ENCODE measurements at places on chromosomes 12 and 14.

DNA sequence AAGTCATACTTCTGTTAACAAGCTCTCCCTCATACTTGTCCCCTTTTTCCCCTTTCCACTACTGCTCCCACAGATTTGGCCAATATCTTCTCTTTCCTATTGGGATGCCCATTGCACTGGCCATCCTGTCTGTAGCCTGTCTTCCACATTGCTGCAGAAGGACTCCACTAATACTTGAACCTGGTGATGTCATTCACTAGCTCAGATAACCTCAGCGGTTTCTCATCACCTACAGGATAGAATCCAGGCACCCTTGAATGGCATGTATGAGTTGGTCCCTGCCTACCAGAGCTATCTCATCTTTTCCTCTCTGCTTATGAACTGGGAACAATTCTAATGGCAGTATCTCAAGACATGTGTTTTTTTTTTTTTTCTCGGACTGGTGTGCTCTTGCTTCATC, 84.6 kb downstream of the PTPRR start:
- no peaks in the 10 kb centered on the region for H3K27me3 ChIP-seq
- DNase-seq = no peak
- peaks cover 21% of the 10 kb centered on the region for H3K4me1 ChIP-seq
- no peak overlapping the region for H3K27ac ChIP-seq

DNA sequence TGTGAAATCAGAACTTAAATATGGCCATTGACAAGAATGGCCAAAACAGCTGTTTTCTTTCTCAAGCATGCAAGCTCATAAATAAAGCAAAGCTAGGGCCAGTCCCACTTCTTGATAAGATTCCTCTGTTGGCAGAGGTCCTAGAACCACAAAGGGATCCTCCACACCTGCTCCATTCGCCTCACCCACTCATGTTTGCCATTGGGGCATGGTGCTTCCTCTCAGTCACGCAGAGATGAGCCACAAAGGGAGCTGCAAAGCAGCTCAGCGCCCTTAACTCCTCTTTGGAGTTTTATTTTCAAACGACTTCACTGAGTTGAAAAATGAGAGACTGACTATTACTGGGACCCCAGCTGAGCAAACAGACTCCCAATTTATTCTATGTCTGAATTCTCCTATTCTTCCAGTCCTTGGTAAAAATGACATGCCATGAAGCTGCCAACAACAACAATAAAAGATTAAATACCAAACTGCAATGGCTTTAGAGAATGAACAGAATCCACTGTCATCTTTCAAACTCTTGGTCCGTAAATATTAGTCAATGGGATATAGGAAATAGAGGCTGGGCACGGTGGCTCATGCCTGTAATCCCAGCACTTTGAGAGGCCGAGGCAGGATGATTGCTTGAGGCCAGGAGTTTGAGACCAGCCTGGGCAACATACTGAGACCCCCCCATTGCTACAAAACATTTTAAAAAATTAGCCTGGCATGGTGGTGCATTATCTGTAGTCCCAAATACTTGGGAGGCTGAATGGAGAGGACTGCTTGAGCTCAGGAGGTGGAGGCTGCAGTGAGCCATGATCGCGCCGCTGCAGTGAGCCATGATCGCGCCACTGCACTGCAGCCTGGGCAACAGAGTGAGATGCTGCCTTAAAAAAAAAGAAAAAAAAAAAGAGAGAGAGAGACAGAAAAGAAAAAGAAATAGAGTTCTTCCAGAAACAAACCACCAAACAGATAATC, 16.4 kb downstream of the MANSC1 start:
- peak; percentile 85 for DNase-seq
- H3K27me3 ChIP-seq = no peaks in the 10 kb centered on the region
- H3K4me1 ChIP-seq = peaks cover 47% of the 10 kb centered on the region
- H3K36me3 ChIP-seq = no peaks in the 10 kb centered on the region
- H3K4me3 ChIP-seq = no peak overlapping the region
- peak overlapping the region; percentile 85 for H3K27ac ChIP-seq

DNA sequence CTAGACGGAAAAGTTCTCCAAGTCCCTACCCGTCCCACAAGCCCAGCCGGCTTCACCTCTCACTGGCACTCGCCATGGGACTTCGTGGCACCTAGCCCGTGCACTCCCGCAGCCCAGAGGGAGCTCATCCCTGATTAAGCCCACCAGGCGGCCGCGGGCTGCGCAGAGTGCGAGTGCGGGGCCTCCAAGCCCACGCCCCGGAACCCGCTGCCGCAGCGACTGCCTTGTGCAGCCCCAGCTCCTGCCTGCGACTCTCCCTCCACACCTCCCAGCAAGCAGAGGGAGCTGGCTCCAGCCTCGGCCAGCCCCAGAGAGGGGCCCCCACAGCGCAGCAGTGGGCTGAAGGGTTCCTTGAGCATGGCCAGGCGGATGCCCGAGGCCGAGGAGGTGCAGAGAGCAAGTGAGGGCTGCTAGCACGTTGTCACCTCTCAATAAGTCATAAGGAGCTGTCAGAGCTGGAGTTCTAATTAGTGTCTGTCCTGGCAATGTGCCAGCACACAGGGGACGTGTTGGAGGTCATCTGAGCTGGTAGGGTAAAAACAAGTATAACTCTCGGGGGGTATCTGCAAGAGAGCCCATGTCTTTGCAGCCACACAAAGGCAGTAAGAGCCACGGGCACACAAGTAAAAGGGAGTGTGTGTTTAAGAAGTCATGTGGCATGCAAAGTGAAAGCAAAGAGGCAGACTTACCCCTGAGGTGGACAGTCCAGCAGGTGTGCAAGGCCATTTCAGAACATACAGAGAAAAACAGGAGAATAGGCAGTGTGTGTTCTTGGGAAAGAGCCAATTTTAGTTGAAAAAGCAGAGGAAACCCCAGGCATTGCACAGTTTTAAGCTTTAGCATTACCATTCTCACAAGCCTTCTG, 27.1 kb upstream of the TMTC2 start:
- H3K4me3 ChIP-seq = no peak overlapping the region
- H3K27ac ChIP-seq = no peak overlapping the region
- no peak for DNase-seq
- peaks cover 8% of the 10 kb centered on the region for H3K4me1 ChIP-seq

DNA sequence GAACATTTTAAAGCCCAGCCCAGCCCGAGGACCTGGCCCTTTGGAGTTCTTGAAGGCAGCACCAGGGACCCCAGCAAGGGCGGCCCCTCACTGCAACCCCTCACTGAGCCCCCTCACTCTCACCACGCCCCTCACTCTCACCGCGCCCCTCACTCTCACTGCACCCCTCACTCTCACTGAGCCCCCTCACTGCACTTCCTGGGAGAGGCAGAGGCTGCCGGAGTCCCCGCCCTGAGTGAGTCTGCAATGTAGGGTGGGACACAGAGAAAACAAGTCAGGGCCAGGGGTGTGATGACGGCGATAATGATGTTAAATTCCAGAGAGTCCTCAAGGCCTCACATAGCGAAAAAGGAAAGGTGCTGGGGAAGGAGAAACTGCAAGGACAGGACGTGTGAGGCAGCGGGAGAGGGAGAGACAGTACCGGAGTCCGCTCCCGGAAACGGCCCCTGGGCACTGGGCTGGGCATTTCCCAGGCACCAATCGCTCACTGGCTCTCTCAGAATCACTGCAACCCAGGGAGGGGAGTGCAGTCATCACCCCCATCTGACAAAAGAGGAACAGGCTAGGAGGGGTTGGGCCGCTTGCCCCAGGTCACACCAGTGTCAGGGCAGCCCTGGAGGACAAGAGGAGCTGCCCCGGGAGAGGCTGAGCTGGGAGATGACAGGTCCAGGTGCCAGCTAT, 24.9 kb downstream of the CCDC88C start:
- H3K4me3 ChIP-seq = no peak overlapping the region
- DNase-seq = no peak
- no peak overlapping the region for H3K27ac ChIP-seq
- no peaks in the 10 kb centered on the region for H3K36me3 ChIP-seq

DNA sequence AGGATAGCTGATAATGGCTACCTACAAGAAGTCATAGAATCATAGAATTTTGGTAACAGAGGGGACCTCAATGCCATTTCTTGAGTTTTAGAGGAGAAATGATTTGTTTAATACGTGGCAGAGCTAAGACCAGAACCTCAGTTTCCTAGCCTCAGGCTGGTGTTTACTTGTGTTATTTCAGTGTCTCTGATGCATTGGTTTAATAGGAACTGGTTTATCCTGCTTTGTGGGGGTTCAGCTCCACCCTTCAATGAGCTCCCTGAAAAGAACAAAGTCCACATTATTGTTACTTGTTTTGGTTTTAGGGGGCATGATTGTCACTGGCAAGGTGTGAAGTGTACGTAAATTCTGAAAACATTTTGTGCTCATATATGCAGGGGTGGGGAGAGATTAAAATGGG, 55.4 kb downstream of the AKAP6 start:
- peak; percentile 65 for DNase-seq
- no peak overlapping the region for H3K4me3 ChIP-seq
- H3K4me1 ChIP-seq = peaks cover 28% of the 10 kb centered on the region
- no peak overlapping the region for H3K27ac ChIP-seq
- no peaks in the 10 kb centered on the region for H3K36me3 ChIP-seq

DNA sequence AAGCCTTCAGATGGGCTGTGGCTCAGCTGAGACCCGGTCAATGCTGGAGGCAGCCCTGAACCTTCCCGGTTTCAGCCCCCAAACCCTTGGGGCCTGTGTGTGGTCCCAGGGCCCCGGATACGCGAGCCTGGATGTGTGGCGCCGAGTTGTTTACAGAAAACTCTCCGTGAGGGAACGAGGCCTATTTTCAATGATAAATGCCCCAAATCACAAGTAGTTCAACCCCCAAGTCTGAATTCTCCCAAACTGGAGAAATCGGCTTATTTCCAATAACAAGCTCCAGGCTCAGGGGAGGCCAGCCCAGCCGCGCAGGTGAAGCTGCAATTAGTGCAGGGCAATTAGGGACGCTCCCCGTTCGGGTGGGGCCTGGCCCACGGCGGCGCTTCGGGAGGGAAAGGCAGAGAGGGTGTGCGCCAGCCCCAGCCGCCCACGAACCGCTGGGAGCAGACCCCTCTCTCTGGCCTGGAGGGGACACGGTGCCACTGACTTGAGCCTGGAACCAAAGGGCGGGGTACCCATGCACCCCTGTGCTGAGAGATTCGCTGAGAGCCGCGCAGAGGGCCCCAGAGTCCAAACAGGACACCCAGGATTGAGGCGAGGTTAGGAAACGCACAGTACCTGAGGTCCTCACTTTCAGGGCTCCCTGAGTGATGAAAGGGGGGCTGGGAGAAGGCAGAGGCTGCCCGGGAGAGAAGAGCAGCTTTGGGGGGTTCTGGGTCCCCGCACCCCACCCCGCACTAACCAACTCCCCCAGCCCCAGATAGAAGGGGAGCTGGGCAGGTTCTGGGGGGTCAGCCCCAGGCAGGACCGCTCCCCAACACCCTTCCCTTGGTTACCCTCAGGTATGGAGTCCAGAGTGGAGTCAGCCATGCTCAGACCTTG, 14.2 kb upstream of the ANKRD9 start:
- peak overlapping the region; percentile 34 for H3K4me3 ChIP-seq
- DNase-seq = no peak
- 0 out of 2 replicates have a peak overlapping the region, but pooled peaks have one; percentile 7 for H3K27ac ChIP-seq

DNA sequence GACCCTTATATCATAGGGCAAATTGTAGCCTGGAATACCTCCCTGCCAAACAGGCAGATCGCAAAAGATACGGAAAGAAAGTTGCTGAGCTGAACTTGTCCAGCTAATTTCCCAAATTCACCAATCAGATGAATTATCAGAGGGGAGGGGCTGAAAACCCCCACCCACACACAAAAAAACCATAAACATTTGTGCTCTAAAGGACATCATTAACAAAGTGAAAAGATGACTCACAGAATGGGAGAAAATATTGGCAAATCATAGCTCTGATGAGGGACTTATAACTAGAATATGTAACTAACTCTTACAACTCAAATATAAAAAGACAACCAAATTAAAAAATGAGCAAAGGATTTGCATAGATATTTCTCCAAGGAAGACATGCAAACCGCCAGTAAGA, 36.3 kb downstream of the PTHLH start:
- DNase-seq = no peak
- H3K4me1 ChIP-seq = no peaks in the 10 kb centered on the region
- H3K36me3 ChIP-seq = no peaks in the 10 kb centered on the region
- no peaks in the 10 kb centered on the region for H3K27me3 ChIP-seq
- no peak overlapping the region for H3K27ac ChIP-seq
- no peak overlapping the region for H3K4me3 ChIP-seq

- H3K36me3 ChIP-seq = no peaks in the 10 kb centered on the region
- H3K27ac ChIP-seq = no peak overlapping the region
- peak; percentile 68 for DNase-seq
- no peak overlapping the region for H3K4me3 ChIP-seq
Observed at GRCh38 chr14:49240383-49240782, 345.8 kb downstream of the RPS29 start.

GRCh38 chr14:82604819-82605218, 1071.2 kb upstream of the SEL1L start:
- no peak for DNase-seq
- no peaks in the 10 kb centered on the region for H3K36me3 ChIP-seq
- H3K27ac ChIP-seq = no peak overlapping the region
- H3K4me3 ChIP-seq = no peak overlapping the region
- no peaks in the 10 kb centered on the region for H3K27me3 ChIP-seq
- H3K4me1 ChIP-seq = no peaks in the 10 kb centered on the region

GRCh38 chr14:104741803-104742251, 11.1 kb upstream of the SIVA1 start:
- peaks cover 9% of the 10 kb centered on the region for H3K4me1 ChIP-seq
- H3K4me3 ChIP-seq = no peak overlapping the region
- H3K27me3 ChIP-seq = no peaks in the 10 kb centered on the region
- H3K36me3 ChIP-seq = no peaks in the 10 kb centered on the region

DNA sequence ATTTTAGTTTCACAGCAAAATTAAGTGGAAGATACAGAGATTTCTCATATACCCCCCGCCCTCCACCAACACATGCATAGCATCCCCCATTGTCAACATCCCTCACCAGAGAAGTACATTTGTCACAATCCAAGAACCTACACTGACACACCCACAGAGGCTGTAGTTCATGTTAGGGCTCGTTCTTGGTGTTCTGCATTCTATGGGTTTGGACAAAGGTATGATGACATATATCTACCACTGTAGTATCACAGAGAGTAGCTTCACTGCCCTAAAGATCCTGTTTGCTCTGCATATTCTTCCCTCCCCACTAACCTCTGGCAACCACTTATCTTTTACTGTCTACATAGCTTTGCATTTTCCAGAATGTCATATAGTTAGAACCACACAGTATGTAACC, 444.6 kb upstream of the DCN start:
- no peak overlapping the region for H3K4me3 ChIP-seq
- no peak for DNase-seq
- no peaks in the 10 kb centered on the region for H3K4me1 ChIP-seq

- H3K27me3 ChIP-seq = no peaks in the 10 kb centered on the region
- no peaks in the 10 kb centered on the region for H3K36me3 ChIP-seq
- no peak overlapping the region for H3K4me3 ChIP-seq
- no peak for DNase-seq
Observed at GRCh38 chr14:92759679-92760523, 11.5 kb upstream of the LGMN start.
